ENCODE measurements at places on chromosomes 1 and 21. TPM values are rescaled to one million over a fixed set of nuclear protein-coding genes. Genes with fewer than 3 reads are reported as not detected.

The C1QB gene
- total RNA-seq = not detected

DNA sequence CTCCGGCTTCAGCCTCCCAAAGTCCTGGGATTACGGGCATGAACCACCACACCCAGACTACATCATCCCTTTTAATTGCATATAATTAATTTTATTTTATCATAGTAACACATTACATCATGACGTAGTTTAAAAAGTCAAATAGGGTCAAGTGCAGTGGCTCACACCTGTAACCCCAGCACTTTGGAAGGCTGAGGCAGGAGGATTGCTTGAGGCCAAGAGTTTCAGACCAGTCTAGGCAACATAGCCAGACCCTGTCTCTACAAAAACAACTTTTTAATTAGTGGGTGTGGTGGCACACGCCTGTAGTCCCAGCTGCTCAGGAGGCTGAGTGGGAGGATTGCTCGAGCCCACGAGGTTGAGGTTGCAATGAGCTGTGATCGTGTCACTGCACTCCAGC, 20.7 kb downstream of the EFNA3 start:
- no peak for DNase-seq

DNA sequence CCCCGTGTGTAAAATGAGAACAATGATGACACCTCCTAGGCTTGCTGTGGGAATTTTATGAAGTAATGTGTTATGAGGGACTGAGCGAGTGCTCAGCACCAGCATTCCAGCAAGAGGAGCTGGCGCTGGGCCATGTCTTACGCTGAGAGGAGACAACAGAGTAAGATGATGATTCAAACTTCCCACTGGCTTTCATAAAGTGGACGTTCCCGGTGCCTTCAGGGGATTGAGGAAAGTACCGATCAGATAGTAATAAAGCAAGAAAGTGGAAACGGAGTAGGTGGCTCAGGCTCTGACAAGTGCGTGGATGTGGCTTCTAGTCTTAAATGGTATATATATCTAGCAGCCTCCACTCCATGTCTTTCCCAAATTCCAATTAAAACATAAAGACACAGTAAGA, 23.8 kb downstream of the EPHA10 start:
- no peak for DNase-seq

DNA sequence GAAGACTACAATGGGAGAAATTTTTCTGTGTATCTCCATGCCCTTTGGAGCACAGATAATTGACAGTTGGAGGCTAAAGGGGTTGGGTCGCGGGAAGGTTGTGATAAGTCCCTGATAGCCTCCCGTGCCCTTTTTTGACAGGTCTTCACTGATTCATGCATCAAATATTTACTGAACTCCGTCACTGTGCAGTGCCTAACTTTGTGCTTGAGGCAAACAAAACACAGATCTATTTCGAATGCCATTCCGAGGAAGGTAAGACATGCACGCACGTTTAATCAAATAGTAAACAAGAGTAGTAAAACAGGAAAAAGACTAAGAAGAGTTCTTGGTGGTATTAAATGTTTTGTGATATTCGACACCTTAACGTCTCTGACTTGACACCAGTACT, 494 bp upstream of the PIP5K1A start:
- DNase-seq = no peak

GRCh38 chr1:159916242-159917051, 8.9 kb downstream of the TAGLN2 start:
- DNase-seq = no peak

The COG2 gene
- 32.6 TPM for total RNA-seq

The KAZN gene
- 0.58 TPM for total RNA-seq

The OR2M3 gene
- not detected for total RNA-seq

- DNase-seq = no peak
These were observed 376.7 kb downstream of the VAV3 start for GRCh38 chr1:107588321-107588720.

DNA sequence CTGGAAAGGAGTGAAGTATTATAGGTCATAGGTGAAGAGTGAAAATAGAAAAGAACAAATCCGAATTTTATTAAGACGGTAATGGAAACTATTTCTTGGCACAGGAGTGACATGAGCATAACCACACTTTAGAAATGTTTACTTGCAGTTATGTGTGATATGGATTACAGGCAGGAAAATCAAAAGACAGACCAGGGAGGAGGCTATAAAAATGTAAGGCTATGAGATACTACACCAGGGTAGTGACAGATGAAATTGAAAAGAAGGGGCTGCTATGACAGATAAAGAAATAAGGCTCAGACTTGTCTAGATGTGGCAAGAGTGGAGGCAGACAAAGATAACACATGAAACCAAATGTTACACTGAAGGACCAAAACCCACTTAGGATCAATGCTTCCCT, 31.7 kb downstream of the GPATCH2 start:
- no peak for DNase-seq

- no peak for DNase-seq
These were observed 1.0 kb downstream of the DDAH1 start for GRCh38 chr1:85463731-85464496.

DNA sequence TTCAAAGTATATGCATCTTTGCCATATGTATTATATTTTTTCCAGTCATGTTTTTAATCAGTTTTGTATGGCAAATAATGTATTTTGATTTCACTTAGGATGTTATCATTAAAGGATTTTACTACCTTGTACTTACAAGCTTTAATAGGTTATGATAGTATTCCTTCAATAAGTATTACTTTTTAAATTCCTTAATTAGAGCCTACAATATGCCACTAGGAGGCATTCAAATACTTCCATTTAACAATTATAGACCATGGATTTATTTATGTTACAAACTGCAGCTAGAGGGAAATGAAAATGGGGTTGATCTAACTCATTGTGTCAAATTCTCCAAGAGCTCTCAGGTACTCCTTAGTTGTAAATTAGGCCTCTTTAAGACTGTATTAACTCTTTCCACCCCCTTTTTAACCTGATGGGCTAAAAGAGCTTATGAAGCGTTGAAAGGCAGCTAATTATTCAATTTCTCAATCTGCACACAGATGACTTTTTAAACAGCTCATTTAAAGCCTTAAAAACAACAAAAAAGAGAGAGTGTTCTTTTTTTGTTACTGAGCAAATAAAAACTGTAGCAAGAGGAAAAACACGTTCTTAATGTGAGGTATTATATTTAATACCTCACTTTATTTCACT, 156.2 kb downstream of the DENND1B start:
- DNase-seq = no peak

The VHLL gene
- 0.65 TPM for total RNA-seq

- DNase-seq = no peak
These were observed 135.0 kb downstream of the SYT14 start for GRCh38 chr1:210072896-210073504.

GRCh38 chr1:35122311-35122710, 43.1 kb downstream of the ZMYM1 start:
- DNase-seq = no peak

DNA sequence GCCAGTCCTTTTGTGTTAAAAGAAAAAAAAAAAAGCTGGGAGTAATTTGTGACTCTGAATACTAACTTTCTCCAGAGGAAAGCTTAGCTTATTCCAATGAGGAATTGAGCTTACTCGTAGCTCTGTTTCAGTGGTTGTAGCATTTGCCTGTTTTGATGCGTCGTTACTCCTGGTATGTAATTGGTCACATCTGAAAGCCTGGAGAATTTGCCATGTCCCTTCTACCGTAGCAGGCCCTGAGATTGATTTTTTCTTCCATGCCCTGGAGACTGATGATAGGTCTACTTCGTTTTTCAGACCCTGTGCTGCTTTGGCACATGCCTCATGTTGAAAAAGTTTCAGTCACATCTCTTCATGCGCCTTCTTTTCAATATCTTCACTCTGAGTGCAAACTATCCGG, 1103.0 kb downstream of the PLA2G4A start:
- DNase-seq = no peak

Data from activated T-cell treated with anti-CD3 and anti-CD28 coated beads, Interleukin-2, amount 50 U/mL, for 72 hours (primary cell).